ENCODE measurements at places on chromosomes 2 and 18.

- peak; percentile 1 for DNase-seq
These were observed 70.6 kb downstream of the CTAGE1 start for GRCh38 chr18:22346953-22347605.

DNA sequence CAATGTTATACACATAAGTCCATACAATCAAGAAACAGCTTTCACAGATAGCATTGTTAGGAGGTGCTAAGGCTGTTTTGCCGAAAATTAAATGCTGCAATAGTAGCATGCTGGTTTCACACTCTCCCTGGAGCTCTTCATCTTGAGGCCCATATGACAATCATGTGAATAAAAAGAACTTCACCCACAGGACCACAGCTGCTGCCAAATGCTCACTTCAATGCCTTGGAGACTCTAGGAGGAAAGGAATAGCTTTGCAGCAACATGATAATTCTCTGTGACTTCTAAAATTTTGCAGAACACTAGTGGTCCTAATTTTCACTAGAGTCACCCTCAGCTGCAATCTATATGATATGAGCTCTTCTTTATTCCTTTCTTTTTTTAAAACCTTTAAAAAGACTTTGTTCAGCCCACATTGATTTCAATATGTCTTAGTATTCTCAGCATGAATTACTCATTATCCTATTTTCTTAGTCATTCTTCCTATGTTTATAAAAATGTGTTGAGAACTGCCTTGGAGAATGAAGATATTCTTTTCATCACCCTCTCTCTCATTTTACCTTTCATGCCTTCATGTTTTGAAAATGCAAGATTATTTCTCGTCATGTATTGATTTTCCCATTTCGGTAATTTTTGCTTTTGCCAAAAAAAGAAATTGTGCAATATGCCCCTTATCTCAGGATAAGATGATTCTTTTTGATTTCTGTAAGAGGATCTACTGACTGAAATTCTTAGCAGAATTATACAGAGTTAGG is 108.2 kb downstream of the PDE1A start:
- DNase-seq = no peak

DNA sequence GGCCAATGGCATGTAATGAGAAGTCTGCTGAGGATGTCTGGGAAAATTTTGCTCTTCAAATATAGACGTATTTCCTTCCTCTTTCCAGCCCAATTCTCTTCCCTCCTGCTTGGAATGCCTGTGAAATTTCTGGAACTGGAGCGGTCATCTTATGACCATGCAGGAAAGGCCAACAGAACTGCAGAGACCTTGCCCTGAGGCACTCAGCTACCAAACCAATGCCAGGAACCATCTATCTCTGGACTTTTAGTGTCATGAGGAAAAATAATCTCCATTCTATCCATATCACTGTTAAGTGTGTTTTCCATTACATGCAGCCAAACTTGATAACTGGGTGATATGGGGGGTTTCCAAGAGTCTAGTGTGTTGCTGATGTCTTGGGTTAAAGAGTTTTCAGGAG is 363.7 kb downstream of the SLC4A3 start:
- no peak for DNase-seq

- no peak for DNase-seq
These were observed 33.4 kb upstream of the HPCAL1 start for GRCh38 chr2:10269291-10269690.

DNA sequence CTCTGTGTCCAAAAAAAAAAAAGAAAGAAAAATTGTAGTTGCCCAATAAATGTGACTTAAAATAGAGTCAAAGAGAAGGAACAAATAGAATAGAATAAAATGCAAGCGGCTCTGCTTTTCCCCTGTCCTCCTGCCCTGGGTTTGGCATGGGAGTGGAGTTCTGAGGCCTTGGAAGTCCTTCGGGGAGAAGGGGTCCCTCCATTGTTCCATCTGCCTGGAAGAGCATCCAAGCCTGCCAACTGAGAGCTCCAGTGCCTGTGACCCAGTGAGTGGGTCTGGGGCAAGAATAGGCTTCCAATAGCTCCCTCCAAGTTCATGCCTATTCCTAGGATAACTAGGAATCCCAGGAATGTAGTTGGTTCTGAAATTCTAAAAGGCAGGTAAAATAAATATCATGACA is 321.4 kb downstream of the MYCN start:
- no peak for DNase-seq

GRCh38 chr2:224024270-224024669 is 14.8 kb downstream of the SERPINE2 start:
- no peak for DNase-seq

Measured in KBM-7 (cell line).